A549 treated with Mapracorat at 1 μM for 4 hours (cell line): ENCODE measurements at places on chromosomes 12 and 14. TPM values are rescaled to one million over a fixed set of nuclear protein-coding genes. Genes with fewer than 3 reads are reported as not detected.

Gene PMCH
- total RNA-seq = not detected in 5 replicates

Gene FOXA1
- 5.7 to 9.3 TPM (median 7.6 TPM) in 5 replicates for total RNA-seq

Gene CEBPE
- total RNA-seq = not detected in 5 replicates

Gene MUCL1
- not detected in 5 replicates for total RNA-seq

Gene PPP1R36
- total RNA-seq = 0.20 to 0.45 TPM (median 0.30 TPM) in 5 replicates
